Naive thymus-derived CD4-positive, alpha-beta T cell (primary cell): ENCODE measurements at places on chromosomes 2 and 18.
A peak's percentile ranks its signal among the peaks of the same experiment; 100 is the strongest.

GRCh38 chr2:152766928-152767327, 48.5 kb downstream of the ARL6IP6 start:
- DNase-seq = no peak

- DNase-seq = no peak
These were observed 161.3 kb downstream of the INSIG2 start for GRCh38 chr2:118249531-118249930.

- DNase-seq = no peak
These were observed 159.8 kb upstream of the PIEZO2 start for GRCh38 chr18:11309172-11309571.

DNA sequence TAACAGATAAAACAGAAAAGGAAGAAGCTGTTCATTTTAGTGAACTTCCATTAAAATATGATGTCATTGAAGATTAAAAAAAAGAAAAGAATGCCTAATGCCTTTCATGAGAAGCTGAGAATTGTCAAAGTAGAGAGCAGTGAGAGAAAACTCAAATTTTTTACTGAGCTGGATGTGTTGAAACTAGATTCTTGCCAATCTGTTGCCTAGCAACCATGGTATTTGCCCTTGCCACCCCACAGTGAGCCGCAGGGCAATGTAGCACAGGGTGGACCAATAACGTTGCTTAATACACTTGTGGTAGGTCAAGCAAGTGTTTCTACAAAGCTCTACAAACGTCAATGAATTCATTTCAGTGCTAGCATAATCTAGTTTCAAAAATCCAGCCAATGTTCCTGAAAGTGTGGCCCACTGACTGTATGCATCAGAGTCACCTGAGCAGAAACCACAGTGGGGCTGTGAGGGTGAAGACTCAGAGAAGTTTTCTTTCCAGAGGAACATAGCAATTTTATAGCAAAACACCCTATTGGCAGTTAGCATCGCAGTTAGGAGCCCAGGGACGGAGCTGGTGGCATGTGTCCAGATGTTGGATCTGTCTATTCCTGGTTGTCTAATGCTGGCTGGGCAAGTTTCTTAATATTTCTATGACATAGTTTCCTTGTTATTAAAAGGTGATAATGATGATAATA, 132.2 kb downstream of the DOCK10 start:
- DNase-seq = no peak

DNA sequence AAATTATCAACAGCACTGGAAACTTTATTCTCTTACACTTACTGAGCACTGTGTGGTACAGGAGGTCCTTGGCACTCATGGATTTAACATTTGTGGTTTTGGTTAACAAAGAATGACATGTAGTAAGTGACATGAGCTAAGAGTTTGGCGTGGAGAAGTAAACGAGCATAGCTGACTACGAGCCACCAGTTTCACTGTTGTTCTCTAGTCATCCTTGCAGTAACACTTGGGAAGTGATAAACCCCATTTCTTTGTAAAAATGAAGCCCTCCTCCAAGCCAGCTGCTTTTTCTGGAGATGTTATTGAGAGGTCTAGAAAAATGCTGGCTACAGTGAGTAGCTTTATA, 32.7 kb downstream of the QPCT start:
- DNase-seq = no peak

DNA sequence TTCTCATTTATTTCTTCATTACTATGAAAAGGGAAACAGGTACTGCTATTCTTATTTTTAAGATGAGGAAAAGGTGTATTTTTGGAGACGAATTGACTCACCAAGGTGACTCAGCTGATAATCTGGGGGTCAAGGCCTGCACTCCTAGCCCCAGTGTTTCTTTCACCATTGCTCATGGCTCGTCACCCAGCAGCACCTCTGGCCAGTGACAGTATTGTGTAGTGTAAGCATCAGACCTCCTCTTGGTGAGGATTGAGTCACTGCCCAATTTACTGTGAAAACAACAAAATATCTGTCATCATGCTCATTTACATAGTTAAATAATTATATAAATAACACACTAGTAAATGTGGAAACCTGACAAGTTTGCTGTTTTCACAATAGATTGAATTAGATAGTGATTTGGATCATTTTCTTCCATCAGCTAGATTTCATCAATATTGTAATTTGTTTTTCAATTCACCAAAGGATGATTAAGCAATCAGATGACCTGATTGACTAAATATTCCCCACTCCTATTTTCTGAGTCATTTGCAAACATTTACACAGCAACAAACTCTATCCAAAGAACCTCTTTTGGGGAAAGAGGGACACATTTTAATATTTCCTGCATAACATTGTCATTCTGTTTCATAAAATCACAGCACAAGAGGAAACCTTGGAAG, 492.8 kb upstream of the RAB12 start:
- no peak for DNase-seq

DNA sequence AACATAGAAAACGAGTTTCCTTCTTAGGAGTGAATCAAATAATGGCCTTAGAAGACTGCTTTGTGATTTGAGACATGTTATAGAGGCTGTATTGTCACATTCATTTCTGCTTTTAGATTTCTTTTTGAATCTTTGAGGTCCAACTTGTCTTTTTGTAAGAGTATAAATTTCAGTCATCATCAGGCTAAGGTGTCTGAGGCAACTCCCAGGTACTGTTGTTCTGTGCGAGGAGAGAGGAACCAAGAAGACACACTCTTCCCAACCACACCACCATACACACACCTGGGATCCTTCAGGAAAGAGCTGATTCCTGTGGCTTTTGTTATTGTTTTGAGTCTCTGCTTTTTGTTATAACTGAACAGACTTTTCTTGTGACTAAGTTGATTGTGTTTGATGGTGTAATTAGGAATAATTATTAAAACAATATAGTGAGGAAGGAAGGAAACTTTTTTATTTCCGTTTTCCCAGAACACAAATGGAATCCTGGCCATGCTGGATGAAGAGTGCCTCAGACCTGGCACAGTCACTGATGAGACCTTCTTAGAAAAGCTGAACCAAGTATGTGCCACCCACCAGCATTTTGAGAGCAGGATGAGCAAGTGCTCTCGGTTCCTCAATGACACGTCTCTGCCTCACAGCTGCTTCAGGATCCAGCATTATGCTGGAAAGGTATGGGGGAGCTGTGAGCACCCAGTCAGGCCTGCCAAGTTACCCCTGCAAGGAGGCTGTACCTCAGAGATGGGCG, 140.4 kb downstream of the MYO1B start:
- no peak for DNase-seq

DNA sequence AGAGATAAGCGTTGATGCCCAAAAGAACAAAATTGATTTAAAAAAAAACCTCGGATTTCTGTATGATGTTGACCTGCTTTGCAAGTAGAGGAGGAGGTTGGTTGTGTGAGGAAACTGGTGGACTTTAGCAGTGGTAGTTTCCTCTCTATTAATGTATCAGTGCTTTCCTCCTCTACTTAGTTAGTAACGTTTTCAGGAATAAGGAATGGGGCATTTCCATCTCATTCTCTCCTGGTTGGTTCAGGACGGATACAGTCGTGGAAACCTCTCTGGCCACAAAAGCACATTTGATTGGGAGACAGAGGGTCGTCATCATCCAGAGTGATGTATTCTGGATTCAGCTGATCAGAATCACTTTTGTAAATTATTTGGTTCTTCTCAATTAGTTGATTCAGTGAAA, 1.5 kb downstream of the FHOD3 start:
- no peak for DNase-seq

DNA sequence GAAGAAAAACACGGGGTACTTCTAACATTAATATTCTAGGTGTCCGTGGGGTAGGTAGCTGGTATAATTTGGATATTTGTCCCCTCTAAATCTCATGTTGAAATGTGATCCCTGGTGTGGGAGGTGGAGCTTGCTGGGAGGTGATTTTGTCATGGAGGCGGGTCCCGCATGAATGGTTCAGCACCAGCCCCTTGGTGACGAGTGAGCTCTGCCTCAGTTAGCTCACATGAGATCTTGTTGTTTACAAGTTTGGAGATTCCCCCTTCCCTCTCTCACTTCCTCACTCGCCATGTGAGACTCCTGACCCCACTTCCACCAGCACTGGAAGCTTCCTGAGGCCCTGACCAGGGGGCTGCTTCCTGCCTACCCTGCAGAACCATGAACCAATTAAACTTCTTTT, 35.4 kb upstream of the DNER start:
- no peak for DNase-seq

GRCh38 chr2:100718065-100718629, 101.8 kb upstream of the NPAS2 start:
- DNase-seq = no peak

DNA sequence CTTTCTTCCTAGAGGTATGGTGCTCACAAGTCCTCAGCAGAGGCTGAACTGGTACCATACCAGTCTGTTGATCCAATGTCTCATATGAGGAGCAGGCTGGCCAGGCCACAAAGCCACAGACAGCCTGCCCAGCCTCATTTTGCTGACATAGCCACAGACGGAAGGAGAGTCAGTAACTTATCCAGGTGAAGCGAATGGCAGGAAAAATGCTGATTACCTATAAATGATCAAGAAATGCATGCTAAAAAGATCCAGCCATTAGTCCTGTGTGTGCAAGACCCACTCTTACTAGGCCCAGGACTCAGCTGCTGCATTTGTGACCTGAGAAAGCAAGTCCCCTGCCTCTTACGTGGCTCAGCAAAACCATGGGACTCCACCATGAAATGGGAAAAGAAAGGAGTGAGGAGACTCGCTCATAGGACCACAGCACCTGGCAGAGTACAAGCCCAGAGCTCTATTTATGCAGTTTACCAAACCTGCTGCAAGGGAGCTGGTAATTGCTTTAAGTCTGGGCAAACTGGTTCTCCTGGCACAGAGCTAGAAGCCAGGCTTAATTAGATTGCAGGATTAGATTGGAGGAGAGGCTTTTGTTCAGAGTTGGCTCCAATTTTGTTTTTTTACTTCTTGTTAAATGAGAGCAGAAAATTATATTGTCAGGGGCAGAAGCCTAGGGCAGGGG, 19.0 kb downstream of the RHOB start:
- no peak for DNase-seq

- no peak for DNase-seq
These were observed 560.6 kb downstream of the SLC4A3 start for GRCh38 chr2:220188031-220188430.

GRCh38 chr2:178829299-178829960, 22.2 kb upstream of the TTN start:
- DNase-seq = peak; percentile 46

- DNase-seq = no peak
These were observed 86.8 kb upstream of the ST6GAL2 start for GRCh38 chr2:106972782-106973181.

DNA sequence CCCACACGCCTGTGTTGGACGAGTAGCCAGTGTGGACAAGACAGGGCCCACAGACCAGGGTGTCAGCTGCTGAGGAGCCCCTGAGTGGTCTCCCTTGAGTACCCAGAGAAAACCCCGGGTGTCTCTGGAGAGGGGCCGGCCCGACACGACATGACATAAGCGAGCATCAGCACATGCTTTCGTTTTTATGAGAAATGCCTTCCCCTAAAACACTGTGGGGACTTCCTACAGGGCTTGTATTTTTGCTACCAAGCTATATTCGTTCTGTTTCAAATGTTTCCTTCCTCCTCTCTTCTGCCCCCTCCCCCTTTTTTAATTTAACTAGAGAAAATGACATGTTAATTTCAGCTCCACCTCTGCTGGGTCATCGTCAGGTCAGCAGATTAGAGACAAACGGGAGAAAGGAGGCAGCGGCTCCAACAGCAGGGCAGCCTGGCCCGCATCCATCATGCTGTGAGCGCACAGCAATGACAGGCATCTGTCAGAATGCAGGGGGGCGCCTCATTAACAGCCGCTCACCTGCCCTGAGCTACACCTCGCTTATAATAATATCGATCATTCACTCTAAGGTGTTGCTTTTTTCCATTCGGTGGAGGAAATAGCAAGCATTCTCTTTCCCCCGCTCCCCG, 286.2 kb downstream of the ZNF516 start:
- no peak for DNase-seq

DNA sequence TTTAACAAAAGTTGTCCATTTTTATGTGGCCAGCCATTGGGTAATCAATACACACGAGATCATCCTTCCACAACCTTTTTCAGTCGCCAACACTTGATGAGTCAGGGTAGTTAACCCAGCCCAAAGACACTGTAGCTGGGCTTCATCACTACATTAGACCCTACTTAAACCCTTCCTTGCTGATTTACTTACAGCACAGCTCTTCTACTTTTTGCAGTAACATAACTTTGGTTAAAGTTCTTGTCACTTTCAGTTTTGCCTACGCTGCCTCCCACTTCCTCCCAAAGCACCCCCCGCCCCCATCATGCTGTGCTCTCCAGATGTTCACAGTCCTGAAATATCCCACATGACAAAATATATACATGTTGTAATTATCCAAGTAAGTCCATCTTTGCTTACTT, 103.6 kb downstream of the CDK15 start:
- no peak for DNase-seq

GRCh38 chr2:152415231-152415642, 80.3 kb downstream of the FMNL2 start:
- DNase-seq = no peak

DNA sequence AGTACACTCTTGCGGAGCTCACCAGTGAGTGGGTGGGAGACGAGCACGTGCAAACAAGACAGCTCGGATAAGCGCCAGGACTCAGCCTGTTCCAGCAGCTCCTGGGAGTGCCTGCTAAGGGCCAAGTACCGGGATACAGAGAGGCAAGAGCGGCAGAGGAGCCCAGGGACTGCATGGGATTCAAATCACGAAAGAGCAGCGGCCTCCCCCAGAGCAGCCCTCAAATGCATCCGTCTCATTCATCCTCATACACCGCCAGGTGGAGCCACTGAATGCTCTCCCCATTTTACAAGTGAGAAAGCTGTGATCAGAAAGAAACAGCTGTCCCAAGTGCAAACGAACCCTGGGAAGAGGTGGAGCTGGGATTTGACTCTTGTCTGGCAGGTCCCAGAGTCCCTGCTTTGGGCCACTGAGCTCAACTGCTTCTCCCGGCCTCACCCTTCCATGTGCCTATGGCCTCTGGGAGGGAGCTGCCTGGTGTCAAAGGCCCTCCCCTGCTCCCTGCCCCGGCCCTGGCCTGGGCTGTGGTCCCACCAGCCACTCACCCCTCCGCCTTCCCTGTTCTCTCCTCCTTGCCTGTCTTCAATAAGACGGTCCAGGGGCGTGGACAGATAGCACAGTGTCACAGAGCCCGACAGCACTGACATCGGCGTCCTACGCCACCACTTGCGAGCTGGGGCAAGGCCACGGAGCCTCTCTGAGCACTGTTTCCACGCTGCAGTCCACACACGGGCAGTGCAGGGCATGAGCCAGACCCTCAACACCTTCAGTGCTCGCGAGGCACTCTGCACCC, 72.8 kb upstream of the TAF1B start:
- no peak for DNase-seq
